T-helper 1 cell (primary cell): ENCODE measurements at places on chromosomes 11 and 22.

DNA sequence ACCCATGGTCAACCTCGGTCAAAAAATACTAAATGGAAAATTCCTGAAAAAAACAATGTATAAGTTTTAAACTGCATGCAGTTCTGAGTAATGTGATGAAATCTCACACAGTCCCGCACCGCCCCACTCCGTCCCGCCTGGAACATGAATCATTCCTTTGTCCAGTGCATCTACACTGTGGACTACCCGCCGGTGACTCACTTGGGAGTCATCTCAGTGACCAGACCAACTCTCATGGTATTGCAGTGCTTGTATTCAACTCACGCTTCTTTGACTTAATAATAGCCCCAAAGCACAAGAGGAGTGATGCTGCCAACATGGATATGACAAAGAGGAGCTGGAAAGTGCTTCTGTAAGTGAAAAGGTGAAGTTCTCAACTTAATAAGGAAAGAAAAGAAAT is 48.8 kb downstream of the ARHGAP32 start:
- no peak for DNase-seq

- no peak for DNase-seq
Measured at GRCh38 chr11:19879307-19880087, 166.9 kb downstream of the NAV2 start.

GRCh38 chr11:16727806-16728205 is 10.6 kb upstream of the C11orf58 start:
- DNase-seq = no peak

DNA sequence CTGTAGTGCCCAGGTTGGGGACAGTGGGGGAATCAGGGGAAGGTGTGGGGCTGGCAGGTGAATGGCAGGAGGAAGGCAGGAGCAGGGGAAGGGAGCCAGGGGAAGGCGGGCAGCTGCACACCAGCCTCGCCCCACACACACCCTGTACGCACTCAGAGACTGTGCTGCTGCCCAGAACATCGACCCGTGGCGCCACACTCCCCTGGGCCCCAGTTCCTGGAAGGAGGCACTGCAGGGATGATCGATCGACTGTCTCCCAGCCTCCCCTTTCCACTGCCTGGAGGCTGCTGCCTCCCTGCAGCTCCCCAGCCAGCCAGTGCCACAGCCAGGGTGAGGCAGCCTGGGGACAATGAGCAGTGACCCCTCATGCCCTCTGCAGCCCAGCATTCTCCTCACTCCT is 19.2 kb downstream of the PDE2A start:
- no peak for DNase-seq

GRCh38 chr11:76524919-76525318 is 80.1 kb downstream of the EMSY start:
- DNase-seq = no peak

DNA sequence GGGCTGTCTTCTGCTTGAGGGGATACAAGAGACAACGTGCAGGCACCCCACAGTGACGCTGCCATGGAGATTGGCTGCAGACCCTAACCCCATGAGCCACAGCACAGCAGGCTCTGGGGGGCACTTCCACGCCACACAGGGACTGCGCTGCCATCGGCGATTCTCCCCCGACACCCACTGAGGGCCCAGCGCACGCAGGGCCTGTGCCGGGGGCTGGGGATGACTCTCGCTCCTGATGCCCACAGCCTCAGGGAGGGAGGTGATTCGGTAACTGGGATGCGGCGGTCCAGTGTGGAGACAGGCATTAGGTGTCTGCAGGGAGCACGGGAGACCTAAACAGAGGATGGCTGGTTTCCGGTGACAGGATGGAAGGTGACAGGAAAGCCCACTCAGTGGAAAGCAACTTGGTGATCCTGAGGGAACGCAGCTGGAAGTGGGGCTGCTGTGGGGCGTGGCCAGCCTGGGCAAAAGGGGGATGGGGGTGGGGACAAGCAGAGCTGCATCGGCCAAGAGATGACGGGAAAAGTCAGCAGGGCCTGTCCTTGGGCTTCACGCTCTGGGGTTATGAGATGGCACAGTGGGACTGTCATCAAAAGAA is 37.7 kb downstream of the EFCAB6 start:
- no peak for DNase-seq

- no peak for DNase-seq
Measured at GRCh38 chr11:94776351-94777321, 8.5 kb downstream of the AMOTL1 start.

DNA sequence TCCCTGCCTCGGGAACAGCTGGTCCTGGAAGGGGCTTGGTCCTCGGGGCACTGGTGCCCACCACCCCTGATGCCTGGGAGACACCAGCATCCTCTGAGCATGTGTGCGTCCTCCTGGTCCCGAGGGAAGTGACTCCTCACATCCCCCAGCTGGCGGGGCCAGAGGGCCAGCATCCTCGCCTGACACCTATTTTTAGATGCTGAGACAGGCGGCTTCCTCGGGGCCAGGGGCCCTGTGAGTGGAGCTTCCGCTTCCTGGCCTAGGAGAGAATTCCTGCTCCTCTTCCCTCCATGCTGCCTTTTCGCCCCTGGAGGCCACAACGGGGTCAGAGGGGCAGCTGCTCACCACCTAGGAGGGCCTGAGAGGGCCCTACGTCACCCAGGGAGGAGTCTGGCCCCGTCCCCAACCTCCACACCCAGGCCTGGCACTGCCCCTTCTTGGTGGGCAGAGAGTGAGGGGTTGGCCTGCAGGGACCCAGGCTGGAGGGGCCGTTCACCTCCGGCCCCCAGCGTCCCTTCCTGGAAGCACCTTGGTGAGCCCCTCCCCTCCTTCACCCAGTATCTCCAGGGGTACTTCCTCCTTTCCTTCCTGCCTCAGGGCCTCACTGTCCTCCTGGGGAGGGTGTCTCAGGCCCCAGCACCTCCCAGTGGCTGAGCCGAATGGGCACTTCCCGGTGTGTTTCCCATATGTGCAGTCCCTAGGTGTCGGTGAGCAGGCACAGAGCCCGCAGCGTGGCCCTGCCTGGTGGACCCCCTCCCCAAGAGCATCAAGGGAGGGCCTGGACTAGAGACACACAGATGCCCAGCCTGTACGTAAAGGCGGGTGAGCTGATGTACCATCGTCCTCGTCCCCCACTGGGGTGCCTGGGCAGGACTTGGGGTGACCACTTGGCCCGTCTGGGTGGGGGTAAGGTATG is 6.1 kb downstream of the CD81 start:
- no peak for DNase-seq

DNA sequence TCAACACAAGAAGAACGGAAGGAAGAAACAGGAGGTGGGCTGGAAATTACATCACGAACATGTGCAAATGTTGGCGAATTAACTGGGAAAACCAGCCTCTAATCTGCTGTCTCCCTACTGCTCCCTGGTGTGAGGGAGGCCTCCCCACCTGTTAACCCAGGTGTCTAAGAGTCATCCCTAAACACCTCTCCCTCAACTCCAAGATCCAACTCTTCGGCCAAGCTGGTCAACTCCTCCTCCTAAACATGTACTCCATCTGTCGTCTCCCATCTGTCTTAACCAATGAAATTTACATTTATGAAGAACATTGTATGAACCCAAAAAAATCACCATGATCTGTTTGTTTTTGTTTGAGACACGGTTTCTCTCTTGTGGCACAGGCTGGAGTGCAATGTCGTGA is 154.2 kb downstream of the LARGE1 start:
- DNase-seq = no peak

DNA sequence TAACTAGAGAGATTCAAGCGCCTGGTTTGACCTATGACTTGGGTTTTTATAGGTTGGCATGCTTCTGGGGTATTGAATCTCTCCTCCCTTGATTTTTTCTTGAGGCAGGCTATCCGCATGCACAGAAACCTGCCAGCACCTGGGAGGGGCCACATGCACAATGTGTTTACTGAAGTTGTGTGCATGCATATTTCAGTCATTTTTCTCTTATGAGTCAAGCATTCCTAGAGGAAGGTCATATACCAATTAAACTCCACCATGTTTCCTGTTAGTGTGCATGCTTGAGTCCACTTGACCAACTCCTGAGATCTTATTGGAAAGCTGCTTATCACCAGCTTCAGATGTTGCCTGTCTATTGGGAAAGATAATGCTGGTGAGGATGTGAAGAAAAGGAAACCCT is 1718.4 kb downstream of the LRRC4C start:
- DNase-seq = no peak

GRCh38 chr11:62153087-62153395 is 29.2 kb downstream of the INCENP start:
- DNase-seq = no peak

GRCh38 chr11:130826572-130826971 is 89.7 kb downstream of the SNX19 start:
- DNase-seq = no peak

DNA sequence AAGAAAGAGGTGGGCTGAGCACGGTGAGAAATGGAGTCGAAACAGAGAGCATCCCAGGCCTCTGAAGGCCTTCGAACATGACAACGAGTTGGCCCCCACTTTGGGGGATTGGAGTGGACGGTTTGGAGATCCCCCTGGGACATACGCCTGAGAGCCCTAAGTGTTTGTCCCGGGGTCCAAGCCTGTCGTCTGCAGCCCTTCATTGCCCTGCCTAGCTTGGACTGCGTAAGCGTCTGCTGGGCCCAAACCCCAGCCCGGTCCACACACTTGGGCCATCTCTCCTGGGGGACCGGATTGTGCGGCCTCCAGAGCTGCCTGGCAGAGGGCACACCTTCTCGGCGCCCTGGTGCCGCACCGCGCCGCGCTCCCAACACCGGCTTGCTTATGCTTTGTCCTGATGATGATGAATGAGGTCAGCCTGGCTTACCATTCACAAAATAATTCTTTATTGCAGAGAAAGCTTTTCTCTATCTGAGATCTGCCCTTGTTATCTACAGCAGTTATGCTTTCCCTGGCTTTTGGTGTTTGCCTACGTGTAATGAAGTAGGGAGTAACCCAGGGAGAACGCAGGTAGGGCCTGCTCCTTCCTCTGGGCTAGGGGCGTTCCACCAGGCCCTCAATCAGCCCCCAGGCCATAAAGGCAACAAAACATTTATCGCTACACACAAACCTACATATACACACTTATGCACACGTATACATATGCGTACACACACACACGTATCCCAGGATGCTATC is 85.9 kb upstream of the PPARA start:
- DNase-seq = no peak

DNA sequence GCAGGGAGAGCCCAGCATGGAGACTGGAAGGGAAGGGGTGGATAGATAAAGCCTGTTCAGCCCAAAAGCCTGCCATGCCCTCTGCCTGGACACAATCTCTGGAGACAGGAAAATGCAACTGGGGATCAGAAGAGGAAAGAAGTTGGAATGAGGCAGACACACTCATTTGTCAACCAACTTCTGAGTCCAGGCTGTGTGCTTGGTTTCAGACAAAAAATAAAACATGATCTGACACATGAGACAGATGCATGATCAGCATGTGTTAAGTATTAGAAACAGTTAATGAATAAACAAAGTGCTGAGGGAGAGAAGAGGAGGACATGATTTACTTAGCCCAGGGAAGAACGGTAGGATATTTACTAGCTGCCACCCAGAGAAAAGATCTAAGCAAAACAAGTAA is 839 bp downstream of the LRRN4CL start:
- DNase-seq = no peak

GRCh38 chr22:46178755-46179505 is 28.6 kb downstream of the PPARA start:
- DNase-seq = no peak

- DNase-seq = no peak
Measured at GRCh38 chr11:112778091-112778876, 182.9 kb upstream of the NCAM1 start.

DNA sequence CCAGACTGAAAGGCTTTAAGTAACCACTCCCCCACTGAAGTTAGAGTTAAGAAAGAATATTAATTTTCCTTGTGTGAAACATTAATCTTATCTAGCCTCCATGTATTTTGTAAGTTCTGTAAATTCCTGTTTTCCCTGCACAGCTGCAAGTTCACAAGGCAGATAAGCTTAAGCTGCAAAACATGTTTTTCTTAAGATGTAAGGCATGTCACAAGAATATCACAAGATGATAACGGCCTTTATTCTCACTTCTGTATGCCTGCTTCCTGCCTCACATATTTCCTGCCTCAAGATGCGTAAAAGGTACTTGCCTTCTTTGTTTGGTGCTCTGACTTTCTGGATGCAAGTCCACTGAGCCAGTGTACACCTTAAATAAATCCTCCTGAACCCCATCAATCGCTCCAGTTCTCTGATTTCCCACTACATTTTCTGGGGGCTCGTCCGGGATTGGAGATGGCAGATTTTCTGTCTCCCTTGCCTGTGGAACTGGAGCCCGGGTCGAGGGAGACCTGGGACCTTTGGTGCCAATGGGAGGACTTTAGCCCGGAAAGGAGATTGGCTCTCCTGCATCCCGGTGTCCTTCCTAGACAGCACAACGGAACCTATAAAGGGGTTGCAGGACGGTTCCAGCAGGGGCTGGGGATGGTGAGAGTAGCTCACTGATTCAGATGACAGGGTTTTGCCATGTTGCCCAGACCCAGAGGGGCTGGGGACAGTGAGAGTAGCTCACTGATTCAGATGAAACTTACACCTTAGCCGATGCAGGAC is 30.2 kb downstream of the PPARA start:
- DNase-seq = no peak

- no peak for DNase-seq
Measured at GRCh38 chr11:74615311-74615710, 22.9 kb downstream of the POLD3 start.

DNA sequence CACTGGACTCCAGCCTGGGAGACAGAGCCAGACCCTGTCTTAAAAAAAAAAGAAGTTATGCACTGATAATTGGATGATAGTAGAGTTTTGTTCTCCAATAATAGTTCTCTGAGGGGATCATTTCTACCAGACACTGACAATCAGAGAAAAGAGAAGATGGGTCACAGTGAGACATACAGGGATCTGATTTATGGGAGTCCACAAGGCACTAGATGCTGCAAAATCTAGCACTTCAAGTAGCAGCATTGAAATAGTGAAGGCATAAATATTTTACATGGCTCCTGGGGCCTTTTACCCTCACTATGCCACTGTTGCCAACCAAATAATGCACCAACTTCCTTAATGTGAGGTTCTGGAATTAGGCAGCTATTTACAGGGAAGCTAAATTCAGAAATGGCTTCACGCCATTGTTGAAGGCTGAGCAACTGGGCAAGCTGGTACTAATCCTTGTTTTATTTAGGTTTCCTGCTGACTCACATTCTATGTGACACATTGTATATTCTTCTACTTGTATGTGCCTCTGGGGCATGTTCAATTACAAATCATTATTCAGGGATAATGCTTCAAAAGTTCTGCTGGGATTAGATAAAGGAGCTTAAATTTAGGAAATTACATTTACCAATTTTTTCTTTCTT is 38.2 kb upstream of the ABTB2 start:
- DNase-seq = no peak

DNA sequence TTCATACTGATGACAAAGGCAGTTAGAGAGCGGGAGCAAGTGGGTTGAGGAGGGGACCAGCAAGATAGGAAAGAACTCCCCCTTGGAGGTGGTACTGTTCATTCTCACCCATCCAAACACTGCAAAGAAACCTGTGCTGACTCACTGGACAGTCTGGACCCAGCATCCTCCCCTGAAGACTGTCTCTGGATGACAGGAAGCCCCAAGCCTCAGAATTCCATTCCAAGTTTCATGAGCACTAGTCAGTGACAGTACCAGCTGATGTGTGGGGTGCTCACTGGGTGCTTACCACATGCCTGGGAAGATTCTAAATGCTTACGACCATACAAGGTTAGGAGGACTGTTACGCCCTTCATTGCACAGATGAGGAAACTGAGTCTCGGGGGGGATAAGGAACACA is 160.9 kb downstream of the IGLL1 start:
- no peak for DNase-seq

- no peak for DNase-seq
Measured at GRCh38 chr11:90757849-90758494, 535.1 kb upstream of the CHORDC1 start.
